DND-41 (cell line): ENCODE measurements at places on chromosomes 4 and X.

GRCh38 chr4:152920768-152921167 is 15.4 kb upstream of the FHDC1 start:
- DNase-seq, result no peak

DNA sequence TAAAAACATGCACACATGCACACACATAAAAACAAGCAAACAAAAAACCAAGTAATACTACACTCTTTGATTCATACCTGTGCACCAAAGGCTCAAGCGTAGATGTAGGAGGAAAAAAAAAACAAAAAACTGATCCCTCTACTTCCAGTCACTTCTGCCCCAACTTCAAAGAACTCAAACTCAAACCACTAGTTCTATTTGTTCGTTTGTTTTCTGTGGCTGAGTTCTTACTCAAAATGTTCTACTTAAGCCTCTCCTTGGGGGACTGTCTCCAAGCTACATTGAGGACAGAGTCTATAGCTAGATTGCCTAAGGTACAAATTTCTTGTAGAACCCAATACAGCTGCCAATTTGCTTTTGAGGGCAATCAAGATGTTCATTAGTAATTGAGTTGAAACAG is 171.0 kb upstream of the ATOH1 start:
- DNase-seq, result no peak

DNA sequence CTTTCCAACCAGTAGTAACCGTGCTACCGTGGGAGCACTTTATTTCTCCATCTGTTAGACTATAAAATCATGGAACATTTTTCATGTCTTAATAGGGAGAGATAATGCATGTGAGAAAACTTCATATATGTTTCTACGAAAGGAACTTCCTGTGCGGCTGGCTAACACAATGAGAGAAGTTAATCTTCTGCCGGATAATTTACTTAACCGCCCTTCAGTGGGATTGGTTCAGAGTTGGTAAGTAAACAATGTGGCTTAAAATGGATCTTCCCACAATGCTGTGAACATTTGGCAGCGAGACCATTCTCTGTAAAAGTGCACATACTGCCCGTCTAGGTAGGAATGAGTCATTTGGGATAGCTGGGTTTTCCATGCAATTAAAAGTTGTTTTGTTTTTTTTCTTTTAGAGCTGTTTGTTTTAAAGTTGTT is 29.6 kb downstream of the PDK3 start:
- DNase-seq, result peak; percentile 44

DNA sequence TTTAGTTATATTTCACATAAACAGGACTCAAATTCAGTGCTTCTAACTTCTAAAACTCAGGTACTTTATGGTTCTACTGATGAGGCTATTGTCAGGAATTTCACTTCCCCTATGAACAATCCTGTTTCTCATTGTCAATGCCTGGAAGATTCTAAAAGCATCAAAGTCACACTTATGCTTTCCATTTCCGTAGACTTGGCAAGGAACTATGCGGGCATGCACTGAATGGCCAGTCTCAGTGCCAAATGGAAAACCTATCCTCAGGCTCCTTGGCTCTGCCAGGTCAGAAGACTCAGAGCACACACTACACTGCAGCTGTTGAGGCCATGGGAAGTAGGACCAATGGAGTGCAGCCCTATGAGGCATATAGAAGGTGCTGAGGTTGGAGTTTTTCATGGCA is 97.0 kb upstream of the PTPN13 start:
- no peak for DNase-seq

- DNase-seq, result no peak
Measured at GRCh38 chr4:41009411-41009810, 204.9 kb downstream of the APBB2 start.

- no peak for DNase-seq
Measured at GRCh38 chrX:119407681-119408080, 8.5 kb downstream of the SLC25A43 start.

GRCh38 chr4:183471946-183472708 is 27.7 kb downstream of the CDKN2AIP start:
- peak; percentile 79 for DNase-seq

DNA sequence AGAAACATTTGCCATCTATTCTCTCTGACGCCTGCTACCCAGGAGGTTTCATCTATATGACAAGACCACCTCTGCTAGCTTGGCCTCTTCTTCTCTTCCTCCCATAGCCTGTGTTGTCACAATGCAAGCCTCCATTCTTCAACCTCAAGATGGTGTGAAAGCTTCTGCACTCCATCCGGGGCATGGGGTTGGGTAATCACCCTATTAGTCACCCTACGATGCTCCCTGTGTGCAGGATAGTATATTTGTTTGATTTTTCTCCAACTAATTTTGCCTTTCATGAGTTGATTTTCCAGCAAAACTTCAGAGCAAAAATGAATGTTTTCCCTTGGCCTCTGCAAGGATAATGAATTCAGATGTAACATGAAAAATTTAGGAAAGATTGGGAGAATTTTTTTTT is 128.0 kb upstream of the STS start:
- no peak for DNase-seq

DNA sequence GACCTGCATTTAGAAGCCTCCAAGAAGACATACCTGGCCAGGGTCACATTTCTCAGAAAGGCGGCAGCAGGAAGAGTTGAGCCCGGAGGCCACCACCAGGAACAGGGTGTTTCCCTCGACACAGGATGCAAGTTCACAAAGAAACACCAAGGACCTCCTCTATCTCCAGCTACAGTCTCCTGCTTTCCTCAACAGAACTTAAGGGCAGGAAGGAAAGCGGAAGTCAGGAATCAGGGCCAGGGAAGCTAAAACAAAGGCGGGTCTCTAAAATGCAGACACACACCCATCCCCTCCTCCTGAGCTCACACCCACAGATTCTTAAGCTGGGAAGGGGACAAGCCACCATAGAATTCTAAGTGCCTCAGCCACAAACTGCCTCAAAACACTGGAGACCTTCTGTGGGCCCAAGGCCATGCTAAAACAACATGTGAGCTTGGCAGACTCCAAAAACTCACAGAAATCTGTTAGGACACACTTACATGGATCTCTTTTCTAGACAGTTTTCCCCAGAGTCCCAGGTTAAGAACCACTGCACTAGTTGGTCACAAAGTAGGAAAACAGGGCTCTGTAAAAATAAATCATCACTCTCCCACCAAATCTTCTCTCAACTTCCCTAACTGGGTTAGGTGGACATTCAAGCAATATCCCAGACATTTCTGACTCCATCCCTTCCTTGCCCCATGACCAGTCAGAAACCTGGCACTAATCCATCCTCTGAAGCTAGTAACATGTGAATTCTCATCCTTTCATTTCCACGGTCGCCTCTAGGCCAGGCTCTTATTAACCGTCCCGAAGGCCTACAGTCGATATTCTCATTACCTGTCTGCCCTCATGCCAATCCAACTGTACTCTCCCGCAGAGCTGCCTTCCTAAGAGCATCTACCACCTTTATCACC is 163.2 kb downstream of the APBB2 start:
- DNase-seq, result no peak

DNA sequence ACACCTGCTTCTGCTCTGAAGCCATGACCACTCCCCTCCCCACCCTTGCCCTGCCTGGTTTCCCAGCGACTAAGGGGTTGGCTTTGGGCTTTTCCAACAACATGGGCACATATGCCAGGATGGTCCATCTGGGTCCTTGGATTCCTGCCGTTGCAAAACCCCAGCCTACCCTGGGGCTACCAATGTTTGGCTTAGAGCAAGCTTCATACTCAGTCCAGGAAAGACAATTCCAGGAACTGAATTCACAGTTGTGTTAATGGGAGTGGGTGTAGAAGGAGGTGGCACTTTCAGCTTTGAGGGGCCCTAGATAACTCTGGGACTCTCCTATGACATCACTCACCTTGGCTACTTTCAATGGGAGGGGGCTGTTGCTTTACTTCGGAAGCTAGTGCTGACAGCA is 9.0 kb downstream of the FGFBP1 start:
- DNase-seq, result no peak

DNA sequence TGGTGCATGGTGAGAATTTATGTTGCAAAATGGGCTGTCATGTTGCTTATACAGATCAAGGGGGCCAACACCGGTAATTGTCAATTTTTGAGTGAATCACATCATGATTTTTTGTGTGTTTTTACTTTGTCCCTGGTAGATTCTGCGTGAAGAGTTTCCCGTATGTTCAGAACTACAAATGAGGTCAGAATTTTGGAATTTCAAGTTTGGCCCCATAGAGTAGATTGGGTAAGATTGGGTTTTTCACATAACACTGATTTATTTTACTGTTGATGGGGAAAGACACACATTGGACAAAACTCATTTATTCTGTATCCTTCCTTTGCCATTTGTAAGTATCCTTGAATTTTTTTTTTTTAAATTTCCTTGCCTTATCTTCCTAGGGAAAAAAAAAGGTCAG is 158.5 kb upstream of the MXRA5 start:
- no peak for DNase-seq

GRCh38 chr4:94516999-94517398 is 65.3 kb downstream of the PDLIM5 start:
- DNase-seq, result no peak

DNA sequence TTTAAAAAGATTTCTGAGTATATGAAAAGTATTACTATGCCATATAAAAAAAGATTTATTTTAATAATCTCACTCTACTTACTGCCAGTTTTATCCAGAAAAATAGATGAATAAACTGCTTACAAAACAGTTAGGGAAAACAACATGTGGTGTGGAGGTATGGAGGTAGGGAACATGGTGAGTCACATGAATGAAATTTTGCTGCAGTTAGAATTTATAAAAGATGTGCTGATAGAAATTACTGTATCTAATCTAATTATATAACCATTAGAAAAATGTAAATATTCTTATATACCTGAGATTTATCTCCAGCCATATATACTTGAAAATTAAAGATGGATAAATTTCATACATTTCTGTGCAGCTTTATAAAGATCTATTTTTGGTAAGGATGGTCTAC is 184.0 kb upstream of the ANK2 start:
- DNase-seq, result no peak

- no peak for DNase-seq
Measured at GRCh38 chrX:25039036-25039435, 23.3 kb upstream of the ARX start.

GRCh38 chr4:189809839-189810238 is 130.8 kb upstream of the FRG1 start:
- DNase-seq, result no peak

DNA sequence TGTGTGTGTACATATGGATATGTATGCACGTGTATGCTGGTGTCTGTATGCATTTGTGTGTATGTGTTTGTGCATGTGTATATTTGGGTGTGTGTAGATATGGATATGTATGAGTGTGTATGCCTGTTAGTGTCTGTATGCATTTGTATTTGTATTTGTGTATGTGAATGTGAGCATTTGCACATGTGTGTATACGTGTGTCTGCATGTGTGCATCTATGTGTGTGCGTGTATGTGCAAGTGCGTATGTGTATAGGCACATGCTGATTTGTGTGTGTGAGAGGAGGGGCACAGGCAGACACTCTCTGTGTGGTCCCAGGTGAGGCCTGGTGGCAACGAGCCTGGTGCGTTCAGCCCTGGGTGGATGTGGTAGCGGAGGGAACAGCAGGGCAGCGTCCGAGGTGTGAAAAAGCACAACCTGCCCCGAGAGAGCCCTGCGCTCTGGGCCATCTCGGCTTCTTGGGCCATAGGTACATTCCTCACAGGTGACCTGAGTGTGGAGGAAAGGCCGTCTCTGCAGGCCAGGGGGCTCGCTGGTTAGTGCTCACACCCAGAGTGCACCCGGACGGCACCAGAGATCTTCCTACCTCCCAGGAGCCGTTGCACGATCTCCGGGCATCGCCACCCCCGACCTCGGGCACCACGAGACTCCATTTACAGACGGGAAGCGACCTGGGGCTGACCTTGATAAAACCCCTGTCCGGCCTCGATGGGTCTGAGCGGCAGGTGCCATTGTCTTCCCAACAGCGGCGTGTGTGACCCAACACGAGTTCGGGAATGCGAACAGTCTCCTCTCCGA is 45.0 kb downstream of the ASMT start:
- DNase-seq, result no peak

- no peak for DNase-seq
Measured at GRCh38 chrX:23383411-23383810, 48.8 kb downstream of the PTCHD1 start.

GRCh38 chr4:151004222-151004621 is 10.9 kb downstream of the LRBA start:
- no peak for DNase-seq

- DNase-seq, result no peak
Measured at GRCh38 chrX:29491659-29492058, 723.7 kb upstream of the MAGEB2 start.

DNA sequence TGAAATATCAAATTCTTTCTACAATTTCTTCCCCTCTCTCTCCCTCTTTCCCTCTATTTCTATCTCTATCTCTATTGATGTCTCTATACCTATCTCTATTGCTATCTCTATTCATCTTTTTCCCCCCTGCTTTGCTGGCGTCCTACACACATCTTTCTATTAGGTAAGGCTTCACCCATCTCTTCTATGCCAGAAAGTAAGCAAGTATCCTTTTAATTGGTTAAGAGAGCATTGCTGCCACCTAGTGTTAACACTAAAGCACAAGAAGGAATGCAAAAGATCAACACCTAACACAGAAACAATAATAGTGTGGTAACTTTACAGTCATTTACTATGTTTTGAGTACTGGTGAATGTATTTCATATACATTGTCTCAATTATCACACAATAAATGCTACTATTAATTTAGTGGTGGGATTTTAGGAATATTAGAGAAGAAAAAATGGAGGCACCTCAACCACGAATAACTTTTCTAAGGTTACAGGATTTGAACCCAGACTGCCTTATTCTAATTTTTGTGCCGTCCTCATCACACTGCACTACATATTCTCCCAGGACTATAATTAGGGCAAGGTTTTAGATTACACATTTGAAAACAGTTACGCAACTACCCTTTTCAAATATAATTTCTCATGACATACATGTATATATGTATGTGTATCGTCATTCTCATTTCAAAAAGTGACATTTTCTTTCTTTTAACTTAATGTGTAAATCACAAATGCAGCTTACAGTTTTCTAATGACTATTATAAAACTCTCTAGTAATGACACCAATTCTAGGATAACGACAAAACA is 3.7 kb upstream of the C4orf36 start:
- DNase-seq, result no peak

- no peak for DNase-seq
Measured at GRCh38 chr4:147769386-147769785, 37.5 kb downstream of the ARHGAP10 start.

- DNase-seq, result no peak
Measured at GRCh38 chr4:26150948-26151347, 169.9 kb upstream of the RBPJ start.

GRCh38 chr4:109218288-109218687 is 84.2 kb downstream of the COL25A1 start:
- DNase-seq, result no peak

GRCh38 chrX:42128020-42128419 is 204.7 kb upstream of the CASK start:
- DNase-seq, result peak; percentile 51

- no peak for DNase-seq
Measured at GRCh38 chr4:112348488-112349158, 51.5 kb downstream of the ALPK1 start.

- no peak for DNase-seq
Measured at GRCh38 chr4:92528541-92528940, 224.8 kb downstream of the GRID2 start.

- DNase-seq, result no peak
Measured at GRCh38 chrX:153408221-153408721, 3.0 kb upstream of the ZFP92 start.
